ENCODE measurements at places on chromosomes 11 and 22.

DNA sequence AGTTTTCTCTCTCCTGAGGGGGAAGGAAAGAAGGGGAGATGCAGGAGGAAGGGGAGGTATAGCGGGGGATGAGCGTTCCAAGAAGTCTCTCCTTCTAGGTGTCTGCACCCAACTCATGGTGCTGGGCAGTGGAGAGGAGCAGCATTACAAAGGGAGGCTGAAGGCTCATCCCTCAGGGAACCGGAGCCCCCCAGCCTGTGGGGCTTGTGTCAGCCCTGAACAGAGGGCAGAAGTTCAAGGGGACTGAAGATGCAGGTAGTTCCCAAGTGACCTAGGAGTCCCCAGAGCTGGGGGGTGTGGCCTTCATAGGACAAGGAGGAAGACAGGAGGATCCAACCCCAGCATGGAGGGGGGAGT lies 1.8 kb downstream of the C11orf68 start:
- peak overlapping the region; percentile 53 for H3K4me3 ChIP-seq
- H3K27me3 ChIP-seq, result no peaks in the 10 kb centered on the region
- H3K27ac ChIP-seq, result no peak overlapping the region
- peaks cover 51% of the 10 kb centered on the region for H3K4me1 ChIP-seq

- H3K36me3 ChIP-seq, result no peaks in the 10 kb centered on the region
- H3K27me3 ChIP-seq, result no peaks in the 10 kb centered on the region
- no peak for DNase-seq
- H3K27ac ChIP-seq, result no peak overlapping the region
- H3K4me3 ChIP-seq, result no peak overlapping the region
- H3K4me1 ChIP-seq, result peaks cover 26% of the 10 kb centered on the region
Measured at GRCh38 chr11:104073950-104074705, 37.7 kb downstream of the DDI1 start.

DNA sequence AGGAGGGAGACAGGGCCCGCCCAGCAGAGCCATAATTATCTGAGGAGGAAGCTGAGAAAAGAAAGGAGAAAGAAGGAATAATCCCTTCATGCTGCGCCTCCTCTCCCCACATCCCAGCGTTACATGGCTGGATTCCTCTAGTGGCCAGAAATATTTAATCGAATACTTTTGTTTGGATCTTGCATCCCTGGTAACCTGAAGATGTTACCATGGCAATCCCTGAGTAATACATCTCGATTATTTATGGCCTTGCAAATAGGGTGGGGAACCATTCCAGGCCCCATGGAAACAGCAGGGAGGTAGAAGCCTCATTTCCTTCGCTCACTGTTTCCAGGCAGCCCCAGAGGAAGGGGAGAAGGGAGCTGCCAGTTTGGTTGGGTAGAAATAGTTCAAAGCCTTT lies 357.7 kb downstream of the BUD13 start:
- no peak overlapping the region for H3K27ac ChIP-seq
- no peak for DNase-seq
- H3K36me3 ChIP-seq, result no peaks in the 10 kb centered on the region

DNA sequence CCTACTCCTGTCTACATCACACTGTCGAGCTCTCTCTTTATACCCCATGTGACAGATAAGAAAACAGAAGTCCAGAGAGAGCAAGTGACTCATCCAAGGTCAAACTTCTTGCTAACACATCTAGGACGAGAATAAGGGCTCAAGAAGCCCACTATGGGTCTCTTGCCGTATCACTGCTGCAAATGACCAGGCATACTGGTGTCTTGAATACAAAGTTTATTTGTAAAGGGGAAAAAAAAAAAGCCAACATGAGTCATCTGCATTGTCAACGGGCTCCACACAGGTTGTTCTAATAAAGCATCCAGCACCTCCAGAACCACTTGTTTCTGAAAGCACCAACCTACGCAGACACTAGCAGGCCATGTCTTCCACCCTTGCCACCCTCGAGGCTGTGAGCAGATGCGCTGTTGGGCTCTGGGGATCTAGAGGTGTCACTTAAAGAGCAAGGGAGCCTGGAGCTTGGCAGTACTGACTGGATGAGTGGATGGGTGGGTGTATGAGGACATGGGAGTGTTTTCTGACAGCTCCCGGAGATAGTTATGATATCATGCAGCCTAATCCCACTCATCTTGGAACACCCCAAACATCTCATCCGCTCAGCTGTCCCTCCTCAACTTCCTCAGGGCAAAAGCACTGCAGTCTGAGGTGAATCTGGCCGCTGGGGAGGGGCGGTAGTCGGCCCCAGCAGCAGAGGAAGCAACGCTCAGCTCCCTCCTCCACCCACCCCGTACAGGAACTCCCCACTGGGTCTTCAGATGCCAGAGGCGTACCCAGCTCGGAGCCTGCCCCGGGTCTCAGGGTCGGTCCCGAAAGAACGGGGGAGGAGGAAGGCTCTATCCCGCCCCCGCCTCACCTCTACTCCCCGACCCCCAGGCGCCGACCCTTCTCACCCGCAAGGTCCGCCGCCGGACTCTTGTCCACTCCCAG lies 1.0 kb downstream of the SMCO4 start:
- DNase-seq, result peak; percentile 36
- no peaks in the 10 kb centered on the region for H3K36me3 ChIP-seq
- peaks cover 13% of the 10 kb centered on the region for H3K4me1 ChIP-seq
- H3K4me3 ChIP-seq, result peak overlapping the region; percentile 84
- H3K27ac ChIP-seq, result peak overlapping the region; percentile 56

DNA sequence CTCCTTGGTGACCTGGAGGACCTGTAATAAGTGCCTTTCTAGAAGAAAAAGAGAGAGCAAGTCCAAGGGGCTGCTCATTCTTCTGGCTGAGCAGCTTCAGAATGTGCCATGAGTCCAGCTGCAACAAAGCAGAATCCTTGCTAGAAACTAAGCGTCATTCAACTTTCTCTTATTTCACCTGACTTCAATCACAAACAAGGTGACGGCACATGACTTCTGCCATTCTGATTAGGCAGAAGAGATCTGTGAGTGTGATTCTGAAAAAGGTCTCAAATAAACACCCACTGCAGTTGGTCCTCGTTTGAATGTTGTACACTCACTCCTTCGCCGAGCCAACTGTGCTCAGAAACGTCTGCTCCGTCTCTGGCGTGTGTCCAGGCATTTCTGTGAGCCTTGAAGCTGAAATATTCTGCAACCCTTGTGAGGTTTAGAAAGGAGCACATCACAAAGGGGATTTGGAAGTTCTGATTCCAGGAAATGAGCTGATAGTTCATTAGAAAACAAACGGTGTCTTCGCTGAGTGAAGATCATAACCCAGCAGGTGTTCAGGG lies 623.8 kb upstream of the KIRREL3 start:
- H3K27ac ChIP-seq, result no peak overlapping the region
- H3K27me3 ChIP-seq, result no peaks in the 10 kb centered on the region
- no peak for DNase-seq
- H3K36me3 ChIP-seq, result no peaks in the 10 kb centered on the region
- H3K4me1 ChIP-seq, result no peaks in the 10 kb centered on the region

GRCh38 chr11:61280883-61281580 lies 14.1 kb downstream of the VWCE start:
- H3K36me3 ChIP-seq, result no peaks in the 10 kb centered on the region
- no peaks in the 10 kb centered on the region for H3K4me1 ChIP-seq
- H3K27me3 ChIP-seq, result no peaks in the 10 kb centered on the region
- H3K4me3 ChIP-seq, result no peak overlapping the region
- no peak for DNase-seq

DNA sequence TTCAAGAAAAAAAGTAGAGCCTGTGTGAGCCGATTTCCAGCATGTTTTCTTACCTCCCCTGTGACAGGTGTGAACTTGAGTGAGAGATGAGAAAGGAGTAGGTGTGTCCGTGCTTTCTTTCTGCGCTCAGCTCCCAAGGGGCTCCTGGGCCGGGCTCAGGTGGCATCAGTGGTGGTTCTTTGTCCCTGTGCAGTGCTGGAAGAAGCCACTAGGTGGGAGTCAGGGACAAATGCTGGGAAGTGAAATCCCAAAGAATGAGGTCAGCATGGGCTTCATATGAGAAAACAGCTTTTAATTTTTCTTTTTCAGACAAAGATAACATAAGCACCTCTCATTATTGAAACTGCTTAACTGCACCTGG lies 57.8 kb downstream of the PPFIBP2 start:
- H3K4me3 ChIP-seq, result no peak overlapping the region
- H3K27ac ChIP-seq, result no peak overlapping the region
- H3K36me3 ChIP-seq, result peaks cover 67% of the 10 kb centered on the region
- DNase-seq, result no peak
- peaks cover 26% of the 10 kb centered on the region for H3K4me1 ChIP-seq

DNA sequence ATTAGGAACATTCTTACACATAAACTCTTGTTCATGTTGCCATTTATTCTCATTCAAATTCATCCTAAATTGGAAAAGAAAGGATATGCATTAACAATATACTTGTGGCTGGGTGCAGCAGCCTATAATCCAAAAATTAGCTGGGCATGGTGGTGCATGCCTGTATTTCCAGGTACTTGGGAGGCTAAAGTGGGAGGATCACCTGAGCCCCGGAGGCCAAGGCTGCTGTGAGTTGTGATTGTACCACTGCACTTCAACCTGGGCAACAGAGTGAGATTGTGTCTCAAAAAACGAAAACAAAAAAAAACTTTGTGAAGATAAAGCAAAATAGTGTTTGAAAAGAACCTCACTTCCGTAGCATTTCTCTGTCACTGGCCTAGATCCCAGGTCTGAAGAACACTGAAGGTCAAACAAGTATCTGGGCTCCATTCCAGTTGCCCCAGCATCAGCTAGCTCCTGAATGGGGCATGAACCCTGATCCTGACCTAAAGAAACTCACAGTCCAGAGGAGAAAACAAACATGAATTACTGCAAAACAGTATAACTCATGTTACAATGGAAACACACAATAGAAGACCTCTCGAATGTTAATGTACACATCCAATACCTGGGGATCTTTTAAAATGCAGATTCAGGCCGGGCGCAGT lies 32.2 kb downstream of the TUG1 start:
- peaks cover 15% of the 10 kb centered on the region for H3K27me3 ChIP-seq
- no peaks in the 10 kb centered on the region for H3K36me3 ChIP-seq
- no peak for DNase-seq
